Brain microvascular endothelial cell (primary cell): ENCODE measurements at places on chromosomes 12 and 14.
A peak's percentile ranks its signal among the peaks of the same experiment; 100 is the strongest.

DNA sequence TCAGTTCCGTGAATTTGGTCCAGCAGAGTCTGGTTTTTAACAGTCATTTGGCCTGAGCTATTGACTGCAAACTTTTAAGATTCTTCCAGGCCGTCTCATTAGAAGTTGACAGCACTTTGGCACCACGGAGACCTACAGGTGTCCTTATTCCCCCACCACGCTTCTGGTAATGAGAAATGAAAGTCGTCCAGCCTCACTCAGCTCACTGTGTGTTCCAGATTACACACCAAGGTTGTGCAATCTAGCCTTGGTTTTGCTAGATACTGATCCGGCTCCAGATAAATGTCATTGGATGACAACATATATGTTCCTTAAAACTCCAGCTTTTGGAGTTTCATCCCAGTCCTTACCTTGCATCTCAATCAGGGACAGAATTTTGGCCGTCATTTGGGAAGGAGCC lies 210.4 kb downstream of the CHST11 start:
- no peak for DNase-seq

GRCh38 chr12:8958066-8958465 lies 8.6 kb upstream of the M6PR start:
- no peak for DNase-seq

DNA sequence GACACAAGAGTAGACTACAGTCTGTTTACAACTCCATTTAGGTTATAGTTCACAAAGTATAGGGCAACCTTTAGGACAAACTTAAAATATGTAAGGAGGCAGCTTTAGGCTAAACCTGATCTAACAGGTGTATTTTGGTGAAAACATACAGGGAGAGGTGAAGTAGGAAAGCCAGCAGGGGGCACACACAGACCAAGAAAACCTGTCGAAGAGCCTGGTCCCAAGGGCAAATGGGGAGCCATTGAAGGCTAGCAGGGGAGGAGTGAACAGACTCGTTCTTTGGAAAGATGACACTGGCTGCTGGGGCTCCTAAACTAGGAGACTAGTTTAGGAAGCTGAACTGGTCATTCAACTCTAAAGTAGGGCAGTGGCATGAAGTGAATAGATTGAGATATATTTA lies 138.8 kb upstream of the WSCD2 start:
- peak; percentile 1 for DNase-seq

DNA sequence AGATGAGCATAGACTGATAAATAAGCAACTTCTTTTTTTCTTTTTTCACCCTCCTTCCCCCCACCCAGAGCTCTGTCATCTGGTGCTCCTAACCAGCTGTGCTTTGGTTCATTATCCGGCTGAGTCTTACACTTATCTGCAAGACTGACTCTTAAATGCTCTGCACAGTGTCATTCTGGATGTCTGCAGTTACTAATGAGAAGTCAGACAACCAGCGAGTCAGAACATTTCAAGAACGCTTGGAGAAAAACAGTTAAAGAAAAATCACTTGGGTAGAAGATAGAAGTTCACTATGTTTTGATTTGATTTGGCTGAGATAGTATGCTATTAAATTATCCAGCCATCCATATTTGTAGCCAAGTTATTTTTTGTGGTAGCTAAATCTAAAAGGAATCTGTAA lies 328.9 kb upstream of the PRICKLE1 start:
- DNase-seq = no peak

DNA sequence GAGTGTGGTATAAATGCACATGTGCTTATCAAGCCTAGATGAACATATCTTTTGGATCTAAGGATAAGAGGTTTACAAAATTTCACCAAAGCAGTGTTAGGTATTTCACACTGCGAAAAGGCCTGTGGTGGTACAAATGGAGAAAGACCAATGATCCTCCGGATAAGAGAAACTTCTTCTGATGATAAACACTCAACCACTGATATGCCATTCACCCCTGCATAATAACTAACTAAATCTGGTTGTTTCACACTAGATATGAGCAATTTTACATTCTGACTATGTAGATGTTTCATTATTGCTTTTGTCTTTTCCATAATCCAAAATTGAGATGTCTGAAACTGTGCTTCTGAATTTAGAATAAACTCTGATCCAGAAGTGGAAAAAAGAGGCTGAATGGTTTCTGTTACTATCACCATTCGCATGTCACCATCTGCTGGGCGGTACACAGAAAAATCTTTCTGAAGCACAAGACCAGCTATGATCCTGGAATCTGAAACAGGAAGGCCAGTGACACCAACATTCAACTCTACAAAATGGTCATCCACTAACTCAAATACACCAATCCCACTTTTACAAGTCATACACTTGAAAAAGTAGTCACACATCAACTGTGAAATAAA lies 1.3 kb downstream of the BBS10 start:
- DNase-seq = peak; percentile 70

- DNase-seq = peak; percentile 67
Observed at GRCh38 chr14:58501214-58501816, 73.8 kb downstream of the KIAA0586 start.

DNA sequence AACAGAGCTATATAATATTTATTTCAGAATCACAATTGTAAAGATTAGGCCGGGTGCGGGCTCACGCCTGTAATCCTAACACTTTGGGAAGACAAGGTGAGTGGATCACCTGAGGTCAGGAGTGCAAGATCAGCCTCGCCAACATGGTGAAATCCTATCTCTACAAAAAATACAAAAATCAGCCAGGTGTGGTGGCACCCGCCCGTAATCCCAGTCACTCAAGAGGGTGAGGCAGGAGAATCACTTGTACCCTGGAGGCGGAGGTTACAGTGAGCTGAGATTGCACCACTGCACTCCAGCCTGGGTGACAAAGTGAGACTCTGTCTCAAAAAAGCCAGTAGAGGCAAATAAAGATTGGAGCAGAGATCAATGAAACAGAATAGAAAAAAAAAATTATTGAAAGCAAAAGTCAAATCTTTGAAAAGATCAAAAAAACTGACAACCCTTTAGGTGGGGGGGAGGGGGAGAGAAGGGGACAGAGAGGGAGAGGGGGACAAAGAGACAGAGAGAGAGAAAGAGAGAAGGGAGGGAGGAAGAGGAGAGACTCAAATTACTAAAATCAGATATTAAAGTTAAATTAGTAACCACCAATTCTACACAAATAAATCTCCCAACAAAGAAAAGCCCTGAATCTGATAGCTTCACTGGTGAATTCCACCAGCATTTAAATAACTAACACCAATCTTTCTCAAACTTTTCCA lies 52.4 kb upstream of the AP4S1 start:
- no peak for DNase-seq

- DNase-seq = no peak
Observed at GRCh38 chr12:1448336-1448735, 146.0 kb downstream of the FBXL14 start.

GRCh38 chr14:66601932-66602578 lies 94.1 kb downstream of the GPHN start:
- DNase-seq = no peak

DNA sequence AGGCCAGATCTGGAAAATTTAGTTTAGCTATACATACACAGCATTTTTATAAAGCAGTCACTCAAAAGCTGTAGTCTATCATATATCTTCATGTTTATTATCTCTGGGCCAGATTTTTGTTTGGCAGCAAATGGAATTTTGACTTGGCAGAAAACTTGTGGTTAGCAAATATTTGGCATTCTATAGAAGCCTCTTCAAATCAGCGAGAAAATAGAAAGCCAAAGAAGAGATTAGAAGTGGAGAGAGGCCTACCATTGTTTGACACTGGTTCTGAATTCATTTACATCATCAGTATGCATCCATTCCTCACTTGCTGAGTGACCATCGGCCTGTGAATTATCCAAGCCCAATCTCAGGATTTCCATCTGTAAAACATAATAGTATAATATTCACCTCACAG lies 1077.6 kb downstream of the GALC start:
- DNase-seq = no peak

GRCh38 chr12:71838676-71839075 lies 883 bp upstream of the TBC1D15 start:
- no peak for DNase-seq

- no peak for DNase-seq
Observed at GRCh38 chr14:25658988-25659387, 609.0 kb upstream of the STXBP6 start.

- DNase-seq = no peak
Observed at GRCh38 chr12:110760204-110760609, 17.5 kb upstream of the PPP1CC start.

- DNase-seq = no peak
Observed at GRCh38 chr12:79826267-79827128, 108.4 kb downstream of the PPP1R12A start.

GRCh38 chr14:64187331-64187730 lies 106.8 kb downstream of the ESR2 start:
- no peak for DNase-seq

GRCh38 chr12:121114019-121114639 lies 18.5 kb upstream of the P2RX7 start:
- no peak for DNase-seq

DNA sequence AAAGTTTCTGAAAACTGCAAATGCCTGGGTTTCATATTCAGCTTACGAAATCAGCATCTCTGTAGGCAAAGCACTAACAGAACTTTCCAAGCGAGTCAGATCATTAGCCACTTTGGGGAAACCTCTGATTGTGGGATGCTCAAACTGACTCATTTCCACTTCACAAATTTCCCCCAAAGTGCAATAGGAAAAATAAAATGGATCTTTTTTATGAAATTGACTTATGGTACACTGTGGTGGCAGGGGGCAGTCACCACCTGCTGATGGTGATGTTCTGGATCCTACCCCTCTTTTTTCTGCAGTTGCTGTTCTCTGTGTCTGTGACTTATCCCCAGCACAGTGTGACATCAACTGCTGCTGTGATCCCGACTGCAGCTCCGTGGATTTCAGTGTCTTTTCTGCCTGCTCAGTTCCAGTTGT lies 5.6 kb downstream of the TCTN1 start:
- no peak for DNase-seq

GRCh38 chr12:19031032-19031431 lies 98.5 kb upstream of the PLEKHA5 start:
- peak; percentile 84 for DNase-seq

- no peak for DNase-seq
Observed at GRCh38 chr14:56794557-56795283, 15.6 kb downstream of the OTX2 start.

DNA sequence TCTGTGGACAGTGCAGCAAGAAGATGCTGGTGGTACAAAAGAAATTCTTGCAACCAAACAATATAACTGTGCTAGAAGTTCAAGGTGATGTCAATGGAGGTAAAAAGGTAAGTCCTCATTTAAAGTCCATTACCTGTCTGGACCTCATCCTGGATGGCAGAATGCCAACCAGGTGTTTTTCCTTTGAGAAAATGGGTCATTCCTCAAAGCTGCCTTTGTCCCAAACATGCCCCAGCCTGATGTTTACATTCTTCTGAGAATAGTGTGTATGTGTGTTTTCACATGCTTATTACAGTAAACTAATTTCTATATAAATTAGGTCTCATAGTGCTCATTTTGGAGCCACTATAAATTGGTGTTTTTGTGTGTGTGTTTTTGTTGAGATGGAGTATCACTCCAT lies 24.9 kb downstream of the ACTR6 start:
- DNase-seq = no peak

DNA sequence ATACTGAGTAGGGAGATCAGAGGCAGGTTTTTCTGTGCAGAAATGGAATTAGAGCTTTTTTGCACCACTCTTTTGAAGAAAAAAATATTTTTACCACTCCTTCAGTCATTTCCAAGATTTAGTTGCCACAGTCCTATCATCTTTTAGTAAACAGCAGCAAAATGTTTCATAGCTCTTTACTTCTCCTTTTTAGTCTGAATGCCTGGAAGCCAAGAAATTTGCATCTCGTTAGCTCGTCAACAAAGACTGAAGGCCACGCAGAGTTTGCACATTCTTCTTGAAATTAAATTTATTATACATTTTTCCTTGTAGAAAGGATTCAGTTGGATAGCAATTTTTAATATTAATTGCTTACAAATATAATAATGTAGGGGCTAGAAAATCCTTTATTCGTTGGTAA lies 544.5 kb upstream of the ATP2B1 start:
- DNase-seq = no peak

GRCh38 chr14:76115010-76115422 lies 36.7 kb upstream of the GPATCH2L start:
- DNase-seq = no peak

- no peak for DNase-seq
Observed at GRCh38 chr12:32589165-32589865, 89.8 kb upstream of the DNM1L start.

DNA sequence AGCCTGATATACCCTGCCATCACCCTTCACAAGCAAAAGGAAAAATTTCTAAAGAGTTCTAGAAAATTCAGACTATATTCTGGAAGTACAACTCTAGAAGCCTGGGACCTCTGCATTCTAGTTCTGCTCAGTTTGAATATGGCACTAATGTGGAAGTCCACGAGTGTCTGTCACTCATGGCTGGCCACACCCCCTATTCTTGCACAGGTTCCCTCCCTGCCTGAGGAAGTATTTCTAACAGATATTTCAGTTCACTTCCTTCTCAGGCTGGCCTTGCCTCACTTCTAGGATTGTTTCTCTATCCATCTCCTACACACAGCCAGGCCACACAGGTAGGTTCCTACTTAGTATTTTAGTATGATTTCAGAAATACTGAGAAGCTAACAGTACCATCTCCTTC lies 67.4 kb downstream of the PHLDA1 start:
- DNase-seq = no peak

- no peak for DNase-seq
Observed at GRCh38 chr12:120225852-120226640, 25.1 kb upstream of the RPLP0 start.

DNA sequence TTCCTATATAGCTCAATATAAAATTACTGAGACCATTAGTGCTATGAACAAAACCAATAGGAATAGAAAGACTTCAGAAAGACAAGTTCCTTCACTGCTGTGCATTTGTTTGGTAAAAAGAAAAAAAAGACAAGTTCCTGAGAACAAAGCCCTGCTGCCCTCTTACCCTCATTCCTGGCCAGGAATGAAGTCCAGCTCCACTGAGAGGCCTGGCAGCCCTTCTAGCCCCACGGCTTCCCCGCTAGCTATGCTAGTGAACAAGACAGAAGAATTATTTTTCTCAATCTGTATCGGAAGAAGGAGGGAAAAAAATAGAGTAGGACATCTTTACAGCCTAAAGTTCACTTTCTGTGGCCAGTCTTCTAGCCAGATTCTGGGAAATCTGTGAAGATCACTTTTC lies 1.6 kb downstream of the MFAP5 start:
- DNase-seq = no peak

DNA sequence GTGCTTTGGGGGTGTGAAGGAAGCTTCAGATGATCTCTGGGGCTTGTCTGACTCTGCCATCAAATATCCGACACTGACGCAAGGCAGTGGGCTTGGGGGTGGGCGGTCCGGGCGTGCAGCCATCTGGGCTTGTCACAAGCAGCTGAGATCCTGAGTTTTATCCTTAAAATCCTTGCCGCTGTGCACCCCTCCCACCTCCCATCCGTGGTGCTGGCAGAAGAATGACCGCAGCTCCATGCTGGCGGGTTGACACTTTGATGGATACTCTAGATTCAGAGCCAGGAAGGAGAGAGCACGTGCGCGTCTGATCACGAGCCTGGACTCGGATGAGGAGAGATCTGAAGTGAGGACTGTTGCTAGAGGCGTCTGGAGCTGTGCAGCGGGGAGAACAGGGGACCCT lies 3.0 kb downstream of the ZFYVE21 start:
- no peak for DNase-seq
